ENCODE measurements at places on chromosomes 7 and 10. TPM values are rescaled to one million over a fixed set of nuclear protein-coding genes. Genes with fewer than 3 reads are reported as not detected.
A peak's percentile ranks its signal among the peaks of the same experiment; 100 is the strongest.

TMEM229A gene
- not detected for total RNA-seq

DNA sequence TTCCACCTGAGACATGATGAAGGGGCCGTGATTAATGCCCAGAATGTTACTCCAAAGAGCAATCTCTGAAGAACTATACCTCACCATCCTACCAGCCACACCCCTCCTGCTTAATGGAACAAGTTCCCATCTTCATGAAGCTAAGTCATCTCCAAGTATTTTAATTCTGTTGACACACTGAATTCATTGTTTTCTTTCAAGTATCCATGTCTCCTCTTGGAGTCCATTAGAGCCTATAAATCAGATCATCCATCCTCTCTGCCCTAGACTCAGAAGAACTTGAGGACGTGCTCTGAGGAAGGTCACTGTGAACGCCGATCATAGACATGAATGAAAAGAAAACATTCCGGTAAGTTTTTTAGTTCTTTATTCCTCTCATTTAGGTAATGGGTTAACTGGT lies 126.8 kb downstream of the RSU1 start:
- peaks cover 4% of the 10 kb centered on the region for H3K36me3 ChIP-seq
- DNase-seq = no peak
- no peak overlapping the region for H3K27ac ChIP-seq
- no peaks in the 10 kb centered on the region for H3K4me1 ChIP-seq
- H3K4me3 ChIP-seq = no peak overlapping the region

- H3K36me3 ChIP-seq = no peaks in the 10 kb centered on the region
- no peaks in the 10 kb centered on the region for H3K4me1 ChIP-seq
- no peak for DNase-seq
- no peak overlapping the region for H3K4me3 ChIP-seq
Observed at GRCh38 chr7:45717537-45718235, 143.5 kb downstream of the ADCY1 start.

GRCh38 chr10:107072028-107072427 lies 92.5 kb downstream of the SORCS1 start:
- H3K36me3 ChIP-seq = no peaks in the 10 kb centered on the region
- no peak for DNase-seq
- no peaks in the 10 kb centered on the region for H3K27me3 ChIP-seq
- no peak overlapping the region for H3K4me3 ChIP-seq
- H3K4me1 ChIP-seq = no peaks in the 10 kb centered on the region
- H3K27ac ChIP-seq = no peak overlapping the region

- H3K27ac ChIP-seq = no peak overlapping the region
- no peaks in the 10 kb centered on the region for H3K4me1 ChIP-seq
Observed at GRCh38 chr10:123496375-123496774, 169.8 kb upstream of the GPR26 start.

NHLRC2 gene
- 54.1 TPM for total RNA-seq

GRCh38 chr10:118792526-118792925 lies 37.8 kb upstream of the CACUL1 start:
- DNase-seq = no peak
- H3K27me3 ChIP-seq = peaks cover 7% of the 10 kb centered on the region
- H3K27ac ChIP-seq = no peak overlapping the region
- H3K4me1 ChIP-seq = no peaks in the 10 kb centered on the region
- no peaks in the 10 kb centered on the region for H3K36me3 ChIP-seq
- no peak overlapping the region for H3K4me3 ChIP-seq

- DNase-seq = no peak
- no peaks in the 10 kb centered on the region for H3K36me3 ChIP-seq
- no peak overlapping the region for H3K27ac ChIP-seq
- H3K27me3 ChIP-seq = peaks cover 4% of the 10 kb centered on the region
- H3K4me3 ChIP-seq = no peak overlapping the region
Observed at GRCh38 chr10:78742730-78743615, 325.8 kb upstream of the ZMIZ1 start.

ZNF3 gene
- 44.8 TPM for total RNA-seq

GRCh38 chr10:99976886-99977665 lies 32.7 kb downstream of the DNMBP start:
- H3K27me3 ChIP-seq = no peaks in the 10 kb centered on the region
- H3K4me1 ChIP-seq = peaks cover 65% of the 10 kb centered on the region
- no peak for DNase-seq
- H3K27ac ChIP-seq = peak overlapping the region; percentile 26
- no peaks in the 10 kb centered on the region for H3K36me3 ChIP-seq
- no peak overlapping the region for H3K4me3 ChIP-seq

- H3K36me3 ChIP-seq = no peaks in the 10 kb centered on the region
- DNase-seq = no peak
- no peaks in the 10 kb centered on the region for H3K4me1 ChIP-seq
Observed at GRCh38 chr10:36381748-36382147, 739.7 kb upstream of the FZD8 start.

DNA sequence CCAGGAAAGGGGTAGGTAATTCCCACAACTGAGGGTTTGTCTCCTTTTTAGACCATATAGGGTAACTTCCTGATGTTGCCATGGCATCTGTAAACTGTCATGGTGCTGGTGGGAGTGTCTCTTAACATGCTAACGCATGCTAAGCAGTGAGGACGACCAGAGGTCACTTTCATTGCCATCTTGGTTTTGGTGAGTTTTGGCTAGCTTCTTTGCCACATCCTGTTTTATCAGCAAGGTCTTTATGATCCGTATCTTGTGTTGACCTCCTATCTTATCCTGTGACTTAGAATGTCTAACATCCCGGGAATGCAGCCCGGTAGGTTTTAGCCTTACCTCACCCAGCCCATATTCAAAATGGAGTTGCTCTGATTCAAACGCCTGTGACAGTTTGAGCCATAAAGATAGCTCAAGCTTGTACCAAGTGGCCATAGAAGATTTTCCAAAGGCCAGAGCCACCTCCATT lies 176.0 kb upstream of the NAMPT start:
- H3K27me3 ChIP-seq = no peaks in the 10 kb centered on the region
- H3K27ac ChIP-seq = no peak overlapping the region
- H3K4me3 ChIP-seq = no peak overlapping the region
- no peaks in the 10 kb centered on the region for H3K36me3 ChIP-seq

Data from B cell (primary cell).